ENCODE measurements at places on chromosomes 7 and 10.

DNA sequence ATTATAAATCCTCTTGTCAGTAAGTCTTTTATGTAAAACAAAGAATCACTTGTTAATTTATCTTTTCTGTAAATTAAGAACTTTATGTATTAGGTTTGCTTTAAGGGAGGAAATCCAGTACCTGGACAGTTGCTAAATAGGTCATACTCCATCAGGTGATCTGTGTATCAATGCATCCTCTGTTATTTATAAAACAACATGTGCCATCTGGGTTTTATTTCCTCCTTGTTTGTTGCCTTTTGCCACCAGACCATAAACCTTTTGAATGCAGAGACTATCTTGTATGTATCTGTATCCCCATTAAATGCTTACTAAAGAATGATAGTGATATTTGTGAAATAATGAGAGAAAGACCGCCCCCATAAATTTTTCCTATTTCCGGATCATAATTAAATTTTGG lies 70.0 kb downstream of the SLC35B4 start:
- no peak for DNase-seq

DNA sequence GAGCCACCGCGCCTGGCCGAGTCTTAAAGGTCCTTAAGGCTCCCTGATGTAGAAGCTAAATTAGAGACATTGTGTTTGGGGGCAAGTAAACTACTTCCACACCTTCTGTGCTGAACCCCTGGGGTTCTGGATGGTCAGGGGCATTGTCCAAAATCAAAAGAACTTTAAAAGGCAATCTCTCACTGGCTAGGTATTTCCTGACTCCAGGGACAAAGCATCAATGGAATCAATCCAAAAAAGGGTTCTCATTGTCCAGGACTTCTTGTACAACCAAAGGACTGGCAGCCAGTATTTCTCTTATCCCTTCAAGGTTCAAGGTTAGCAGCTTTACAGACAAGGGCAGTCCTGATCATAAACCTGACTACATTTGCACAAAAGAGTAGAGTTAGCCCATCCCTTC lies 24.0 kb downstream of the SRPK2 start:
- DNase-seq = no peak

GRCh38 chr7:21617513-21617912 lies 74.7 kb downstream of the DNAH11 start:
- no peak for DNase-seq

- no peak for DNase-seq
These were observed 43.4 kb upstream of the ELMO1 start for GRCh38 chr7:37491919-37492694.

DNA sequence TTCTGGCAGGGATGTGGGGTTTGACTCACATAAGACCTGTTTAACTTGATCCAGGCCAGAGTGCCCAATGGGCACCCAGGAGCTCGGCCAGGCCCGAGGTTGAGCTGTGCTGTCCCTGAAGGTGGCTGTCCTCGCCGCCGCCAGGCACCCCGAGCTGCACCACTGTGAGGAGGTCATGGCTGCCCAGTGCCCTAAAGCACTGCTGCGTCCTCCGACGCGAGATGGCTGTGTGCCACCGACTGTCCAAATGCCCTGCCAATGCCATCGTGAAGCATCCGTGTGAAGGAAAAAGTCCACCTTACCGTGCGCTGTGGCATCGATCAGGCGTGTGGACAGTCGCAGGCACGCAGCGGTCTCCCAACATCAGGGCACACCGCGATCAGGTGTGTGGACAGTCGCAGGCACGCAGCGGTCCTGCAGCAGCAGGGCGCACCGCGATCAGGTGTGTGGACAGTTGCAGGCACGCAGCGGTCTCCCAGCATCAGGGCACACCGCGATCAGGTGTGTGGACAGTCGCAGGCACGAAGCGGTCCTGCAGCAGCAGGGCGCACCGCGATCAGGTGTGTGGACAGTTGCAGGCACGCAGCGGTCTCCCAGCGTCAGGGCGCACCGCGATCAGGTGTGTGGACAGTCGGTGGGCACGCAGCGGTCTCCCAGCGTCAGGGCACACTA lies 120.3 kb downstream of the VIPR2 start:
- DNase-seq = peak; percentile 58

GRCh38 chr10:102113261-102113955 lies 6.8 kb downstream of the LDB1 start:
- no peak for DNase-seq

GRCh38 chr7:835485-836401 lies 3.5 kb downstream of the SUN1 start:
- DNase-seq = no peak

- DNase-seq = no peak
These were observed 107.3 kb downstream of the HGF start for GRCh38 chr7:81662531-81662930.

- DNase-seq = no peak
These were observed 30.5 kb downstream of the SHTN1 start for GRCh38 chr10:116974456-116975005.

- no peak for DNase-seq
These were observed 98.7 kb downstream of the POLL start for GRCh38 chr10:101489355-101489754.

- no peak for DNase-seq
These were observed 3.0 kb downstream of the CLRN3 start for GRCh38 chr10:127889605-127890195.

DNA sequence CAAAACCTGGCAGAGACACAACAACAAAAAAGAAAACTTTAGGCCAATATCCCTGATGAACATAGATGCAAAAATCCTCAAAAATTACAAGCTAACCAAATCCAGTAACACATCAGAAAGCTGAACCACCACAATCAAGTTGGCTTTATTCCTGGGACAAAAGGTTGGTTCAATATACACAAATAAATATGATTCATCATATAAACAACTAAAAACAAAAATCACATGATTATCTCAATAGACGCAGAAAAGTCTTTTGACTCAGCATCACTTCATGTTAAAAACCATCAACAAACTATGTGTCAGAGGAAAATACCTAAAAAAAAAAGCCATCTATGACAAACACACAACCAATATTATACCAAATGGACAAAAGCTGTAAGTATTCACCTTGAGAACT lies 283.5 kb downstream of the THSD7A start:
- no peak for DNase-seq
